NCI-H1694 (cell line): ENCODE measurements at places on chromosomes 3 and 15.
A peak's percentile ranks its signal among the peaks of the same experiment; 100 is the strongest.

- DNase-seq: no peak
Measured at GRCh38 chr15:51128701-51129100, 34.0 kb upstream of the TNFAIP8L3 start.

DNA sequence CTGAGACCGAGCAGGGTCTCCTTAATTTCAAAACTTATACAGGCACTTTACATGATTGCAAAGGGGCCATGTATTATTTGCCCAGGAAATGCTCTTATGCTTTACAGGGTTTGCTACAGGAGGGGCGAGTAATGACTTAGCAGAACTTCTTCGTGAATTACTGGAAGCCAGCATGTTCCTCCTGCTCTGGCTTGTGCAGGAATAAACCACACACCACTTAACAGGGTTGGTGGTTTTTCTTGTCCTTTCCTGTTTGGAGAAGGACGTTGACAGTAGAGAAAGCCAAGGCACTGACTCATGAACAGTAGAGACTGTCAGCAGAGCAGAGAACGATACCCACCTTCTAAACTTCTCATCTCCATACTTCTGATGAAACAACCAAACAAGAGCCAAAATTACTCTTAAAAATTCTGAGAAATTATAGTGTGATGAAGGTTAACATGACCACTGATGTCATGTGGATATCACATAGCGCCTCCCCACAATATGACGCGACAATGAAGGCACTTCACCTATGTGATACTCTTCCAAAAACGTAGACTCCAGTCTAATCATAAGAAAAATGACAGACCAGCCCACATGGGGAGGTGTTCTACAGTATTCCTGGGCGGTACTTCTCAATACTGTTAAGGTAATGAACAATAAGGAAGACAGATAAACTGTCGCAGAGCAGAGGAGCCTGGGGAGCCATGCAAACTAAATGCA is 24.7 kb upstream of the MCTP2 start:
- DNase-seq: no peak

DNA sequence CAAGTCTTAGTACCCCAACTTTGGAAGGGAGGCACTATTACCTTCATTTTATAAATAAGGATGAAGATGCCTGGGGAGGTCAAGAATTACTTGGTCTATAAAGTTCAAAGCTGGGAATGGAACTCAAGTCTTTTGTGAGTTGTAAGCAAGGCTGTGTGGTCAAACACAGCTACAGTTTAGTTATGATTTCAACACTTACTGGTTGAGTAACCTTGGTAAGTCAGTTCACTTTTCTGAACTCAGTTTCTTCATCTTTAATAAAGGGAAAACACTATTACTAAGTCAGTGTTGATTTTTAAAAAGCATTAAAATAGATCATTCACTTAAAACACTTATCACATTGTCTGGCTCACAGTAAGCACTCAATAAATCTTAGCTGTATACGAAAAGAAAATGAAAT is 200.4 kb upstream of the ADAMTS9 start:
- no peak for DNase-seq

GRCh38 chr3:13648060-13649001 is 99.4 kb downstream of the FBLN2 start:
- DNase-seq: peak; percentile 51

GRCh38 chr15:85150130-85150480 is 168.4 kb downstream of the PDE8A start:
- DNase-seq: no peak

DNA sequence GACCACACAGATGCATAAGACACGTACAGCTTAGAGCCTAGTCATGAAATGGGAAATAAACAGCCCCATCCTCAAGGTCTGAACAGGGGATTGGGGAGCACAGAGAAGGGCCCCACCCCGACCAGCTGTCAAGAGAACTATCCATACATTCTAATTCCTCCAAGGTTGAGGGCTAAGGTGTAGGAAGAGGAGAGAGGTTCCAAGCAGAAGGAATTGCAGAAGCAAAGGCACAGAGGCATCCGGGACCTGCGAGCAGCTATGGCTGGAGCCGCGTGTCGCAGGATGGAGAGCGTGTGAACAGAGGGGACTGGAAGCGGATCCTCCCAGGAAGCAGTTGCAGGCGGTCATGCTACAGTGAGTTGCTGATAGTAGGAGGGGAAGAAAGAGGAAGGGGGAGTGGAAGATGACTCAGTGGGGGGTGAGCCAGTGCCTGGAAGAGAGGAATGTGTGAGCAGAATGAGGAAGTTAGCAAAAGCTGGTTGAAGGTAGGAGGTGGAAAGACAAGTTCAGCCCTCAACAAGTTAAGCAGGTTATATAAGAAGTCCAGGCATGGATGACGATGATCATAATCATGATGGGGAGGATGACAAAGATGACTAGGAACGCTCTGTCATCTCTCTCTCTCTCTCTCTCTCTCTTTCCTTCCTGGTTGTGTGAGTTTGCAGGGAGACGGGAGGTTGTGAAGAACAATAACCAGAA is 89.7 kb downstream of the LIPC start:
- no peak for DNase-seq

- DNase-seq: no peak
Measured at GRCh38 chr3:72341920-72342319, 506.3 kb downstream of the SHQ1 start.

- no peak for DNase-seq
Measured at GRCh38 chr3:24589931-24590880, 95.6 kb upstream of the THRB start.

DNA sequence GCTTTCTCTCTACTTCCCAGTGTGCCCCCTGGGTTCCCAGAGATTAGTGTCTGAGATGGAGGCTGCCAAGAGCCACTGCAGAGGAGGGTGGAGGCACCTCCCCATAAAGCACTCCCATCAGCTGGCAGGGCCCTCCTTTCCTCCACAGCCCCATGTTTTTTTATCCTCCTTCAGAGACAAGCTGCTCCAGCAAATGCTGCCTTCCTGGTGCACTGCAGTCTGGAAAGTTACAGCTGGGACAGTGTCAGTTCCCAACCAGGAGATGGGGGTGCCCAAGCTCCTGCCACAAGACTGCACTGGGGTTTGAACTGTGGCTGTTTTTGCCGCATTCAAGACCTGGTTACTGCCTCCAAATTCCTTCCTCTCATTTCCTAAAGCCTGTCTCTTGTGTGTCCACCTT is 206.1 kb downstream of the CADPS start:
- no peak for DNase-seq

- DNase-seq: no peak
Measured at GRCh38 chr3:13069495-13069894, 3.7 kb downstream of the IQSEC1 start.

DNA sequence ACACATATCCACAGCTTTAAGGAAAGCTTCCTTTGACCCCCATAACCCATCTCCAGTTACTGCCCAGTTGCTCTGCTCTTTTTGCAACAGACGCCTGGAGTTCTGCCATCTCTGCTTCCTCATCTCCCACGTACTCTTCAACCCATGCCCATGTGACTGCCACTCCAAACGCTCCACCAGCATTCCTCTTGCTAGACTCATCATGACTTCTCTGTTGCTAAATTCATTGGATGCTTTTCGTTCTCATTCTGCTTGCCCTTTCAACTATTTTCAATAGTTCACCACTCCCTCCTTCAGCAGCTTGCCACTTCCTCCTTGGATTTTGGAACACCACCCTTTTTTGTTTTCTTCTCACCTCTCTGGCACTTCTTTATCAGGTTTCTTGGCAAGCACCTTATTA is 2.7 kb upstream of the KNSTRN start:
- DNase-seq: no peak

- DNase-seq: no peak
Measured at GRCh38 chr15:94182883-94183282, 48.5 kb upstream of the MCTP2 start.

DNA sequence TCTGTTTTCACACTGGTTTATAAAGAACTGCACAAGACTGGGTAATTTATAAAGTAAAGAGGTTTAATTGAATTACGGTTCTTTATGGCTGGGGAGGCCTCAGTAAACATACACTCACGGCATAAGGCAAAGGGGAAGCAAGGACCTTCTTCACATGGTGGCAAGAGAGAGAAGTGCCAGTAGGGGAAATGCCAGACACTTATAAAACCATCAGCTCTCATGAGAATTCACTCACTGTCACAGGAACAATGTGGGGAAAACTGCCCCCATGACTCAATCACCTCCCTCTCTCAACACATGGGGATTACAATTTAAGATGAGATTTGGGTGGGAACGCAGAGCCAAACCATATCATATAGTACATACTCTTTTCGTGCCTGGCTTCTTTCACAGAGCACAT is 42.4 kb downstream of the MAP2K1 start:
- no peak for DNase-seq

GRCh38 chr15:38623744-38624143 is 59.1 kb upstream of the RASGRP1 start:
- DNase-seq: no peak

DNA sequence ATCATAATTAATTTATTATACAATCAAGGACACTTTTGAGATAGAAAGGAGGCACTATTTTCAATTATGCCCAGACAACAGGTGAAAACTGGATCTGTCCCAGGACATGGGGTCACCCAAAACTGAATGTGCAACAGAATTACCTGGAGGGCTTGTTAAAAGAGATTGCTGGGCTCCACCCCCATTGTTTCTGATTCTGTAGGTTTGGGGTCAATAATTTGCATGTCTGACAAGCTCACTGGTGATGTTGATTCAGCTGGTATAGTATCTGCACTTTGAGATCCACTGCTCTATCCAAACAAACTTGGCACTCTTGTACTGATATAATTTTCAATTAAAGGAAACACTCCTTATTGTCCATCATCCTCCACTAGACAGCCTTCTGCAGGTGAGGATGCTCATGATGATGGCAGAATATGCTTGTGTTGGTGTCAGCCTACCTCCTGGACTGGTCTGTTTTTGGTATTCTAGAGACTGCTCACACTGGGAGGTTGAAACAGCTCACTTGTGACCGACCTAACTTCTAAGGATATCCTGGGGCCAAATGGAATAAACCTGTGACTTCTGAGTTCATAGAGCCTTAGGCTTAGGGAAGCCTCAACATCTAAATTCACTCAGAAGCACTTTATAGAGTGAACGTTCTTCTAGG is 2.2 kb downstream of the P2RY14 start:
- DNase-seq: no peak

DNA sequence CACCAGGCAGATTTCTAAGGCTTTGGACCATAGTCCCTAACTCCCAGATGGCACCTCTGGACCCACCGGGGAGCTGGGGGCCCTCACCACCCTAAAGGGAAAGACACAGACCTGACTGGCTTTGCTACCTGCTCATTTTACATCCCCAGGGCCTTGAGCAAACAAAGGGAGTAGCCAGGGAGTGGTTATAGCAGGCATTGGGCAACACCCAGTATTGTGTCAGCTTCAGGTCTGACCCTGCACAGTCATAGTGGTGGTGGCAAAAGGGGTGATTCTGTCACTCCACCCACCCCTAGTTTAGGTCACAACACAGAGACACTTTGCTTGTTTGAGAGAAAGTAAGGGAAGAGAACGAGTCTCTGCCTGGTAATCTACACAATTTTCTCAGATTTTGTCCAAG is 352.5 kb downstream of the DIPK2A start:
- no peak for DNase-seq

GRCh38 chr3:150738688-150739087 is 24.3 kb downstream of the SIAH2 start:
- no peak for DNase-seq

- no peak for DNase-seq
Measured at GRCh38 chr15:66654361-66654738, 47.7 kb upstream of the SMAD6 start.

DNA sequence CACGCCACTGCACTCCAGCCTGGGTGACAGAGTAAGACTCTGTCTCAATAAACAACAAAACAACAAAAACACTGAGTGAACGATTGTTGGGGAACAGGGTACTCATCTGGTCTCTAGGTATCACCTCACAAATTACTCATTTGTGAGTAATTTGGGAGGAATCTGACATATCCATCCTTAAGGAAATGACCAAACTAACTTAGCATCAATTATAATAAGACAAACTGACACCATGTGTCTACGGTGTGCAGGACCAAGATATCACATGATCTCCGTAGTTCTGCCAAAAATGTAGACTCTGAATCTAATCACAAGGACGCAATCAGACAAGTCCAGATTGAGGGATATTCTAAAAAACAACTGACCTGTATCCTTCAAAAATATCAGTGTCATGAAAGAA is 12.0 kb upstream of the DAPK2 start:
- DNase-seq: no peak

- DNase-seq: peak; percentile 55
Measured at GRCh38 chr3:133930341-133930933, 34.8 kb upstream of the RAB6B start.

DNA sequence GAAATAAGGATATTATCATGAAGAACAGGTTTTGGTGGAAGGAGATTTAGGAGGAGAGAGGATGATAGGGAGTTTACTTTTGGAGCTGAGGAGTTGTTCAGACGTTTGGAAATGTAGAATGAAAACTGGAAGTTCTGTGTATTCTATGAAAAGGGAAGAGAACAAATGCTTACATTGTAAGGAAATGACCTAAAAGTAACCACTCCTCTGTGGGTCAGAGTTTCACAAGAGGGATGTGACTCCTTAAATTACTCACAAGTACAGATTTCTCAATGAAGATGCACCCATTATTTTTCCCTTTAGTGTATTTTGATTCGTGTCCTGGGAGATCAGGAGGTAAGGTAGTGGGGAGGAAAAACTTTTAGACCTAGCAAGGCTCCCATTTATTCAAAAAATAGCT is 4.0 kb downstream of the RNF13 start:
- DNase-seq: no peak

- DNase-seq: no peak
Measured at GRCh38 chr3:127106456-127106855, 86.5 kb upstream of the PRR23E start.

- no peak for DNase-seq
Measured at GRCh38 chr3:181614878-181615277, 96.8 kb upstream of the SOX2 start.

- no peak for DNase-seq
Measured at GRCh38 chr3:7917443-7918151, 584.0 kb upstream of the LMCD1 start.

DNA sequence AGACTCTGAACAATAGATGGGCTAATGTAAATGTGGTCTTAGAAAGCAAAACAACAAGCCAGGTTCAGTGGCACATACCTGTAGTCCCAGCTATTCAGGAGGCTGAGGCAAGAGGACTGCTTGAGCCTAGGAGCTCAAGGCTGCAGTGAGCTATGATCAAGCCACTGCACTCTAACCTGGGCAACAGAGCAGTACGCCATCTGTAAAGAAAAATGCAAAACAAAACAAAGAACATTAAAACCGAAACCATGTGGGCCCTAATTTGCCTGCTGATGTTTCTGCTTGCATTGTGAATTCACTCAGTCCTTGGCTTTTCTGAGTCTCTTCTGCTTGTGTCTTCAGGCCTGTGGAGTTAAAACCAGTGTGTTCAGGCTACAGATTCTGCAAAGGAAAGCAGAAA is 56.7 kb downstream of the CCNL1 start:
- no peak for DNase-seq

- DNase-seq: no peak
Measured at GRCh38 chr3:159029306-159030026, 227.6 kb downstream of the MFSD1 start.
